Stimulated activated CD4-positive, alpha-beta T cell treated with anti-CD3 and anti-CD28 coated beads, Interleukin-1b, Interleukin-23, amount 100 ng/mL, for 4 hours (primary cell): ENCODE measurements at places on chromosomes 7 and 10.

- DNase-seq, result no peak
Measured at GRCh38 chr7:79502151-79502550, 48.7 kb upstream of the MAGI2 start.

DNA sequence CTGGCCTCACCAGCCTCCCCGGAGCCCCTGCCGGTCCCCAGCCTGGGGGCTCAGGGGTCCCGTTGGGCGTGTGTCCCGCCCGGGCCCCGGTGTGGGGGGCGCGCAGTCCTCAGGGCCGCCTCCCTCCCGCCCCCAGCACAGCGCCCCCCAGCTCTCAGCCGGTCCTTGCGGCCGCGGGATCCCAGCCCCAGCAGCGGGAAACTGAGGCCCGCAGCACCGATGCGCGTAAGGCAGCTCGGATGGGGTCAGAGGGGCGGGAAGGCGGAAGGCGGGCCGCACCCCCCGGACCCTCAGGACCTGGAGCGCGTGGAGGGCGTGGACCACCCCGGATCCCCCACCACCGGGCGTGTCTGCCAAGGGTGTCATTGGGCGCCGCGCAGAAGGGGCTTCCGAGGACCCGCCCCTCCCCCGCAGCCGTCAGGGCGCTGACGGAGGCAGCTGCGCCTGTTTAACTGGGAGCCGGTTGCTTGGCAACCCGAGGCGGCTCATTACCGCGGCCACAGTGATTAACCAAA lies 14.9 kb downstream of the UNCX start:
- DNase-seq, result no peak

DNA sequence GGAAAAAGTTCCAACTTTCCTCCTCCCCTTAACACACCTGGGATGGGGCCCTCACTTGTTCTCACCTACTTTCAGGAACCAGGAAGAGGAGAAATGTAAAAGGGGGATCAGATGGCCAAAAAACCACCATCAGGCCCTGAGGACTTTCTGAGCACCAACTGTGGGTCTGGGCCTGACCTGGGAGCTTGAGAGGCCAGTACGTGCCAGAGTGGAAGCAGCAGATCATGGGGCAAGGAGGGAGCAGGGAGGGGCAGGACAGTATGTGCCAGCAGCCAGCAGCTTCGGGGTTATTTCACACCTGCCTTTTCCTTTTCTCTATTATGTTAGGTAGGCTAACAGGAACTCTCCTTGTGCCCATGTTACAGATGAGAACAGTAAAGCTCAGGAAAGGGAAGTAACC lies 118.8 kb upstream of the UNC5B start:
- no peak for DNase-seq

- no peak for DNase-seq
Measured at GRCh38 chr10:72796042-72796441, 97.5 kb upstream of the OIT3 start.

- no peak for DNase-seq
Measured at GRCh38 chr10:29397221-29397620, 108.4 kb downstream of the LYZL1 start.

DNA sequence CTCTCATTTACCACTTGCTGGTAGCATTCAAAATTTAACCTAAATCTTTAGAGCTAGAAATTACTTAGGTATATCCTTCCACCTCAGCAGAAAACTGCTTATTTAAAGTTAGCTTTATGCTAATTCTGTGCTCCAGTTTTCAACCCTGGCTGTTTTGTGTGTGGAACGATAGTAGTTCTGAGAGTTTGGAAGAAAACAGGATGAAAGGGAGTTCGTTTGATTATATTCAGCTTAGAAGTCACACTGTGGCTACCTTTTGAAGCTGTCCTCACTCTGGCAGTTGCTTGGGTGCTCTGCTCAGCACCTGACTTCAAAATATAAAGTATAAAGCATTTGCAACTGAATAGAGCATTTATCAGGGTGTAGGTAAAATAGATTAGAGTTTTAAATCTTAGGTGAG lies 2.6 kb upstream of the ASCC1 start:
- DNase-seq, result no peak

DNA sequence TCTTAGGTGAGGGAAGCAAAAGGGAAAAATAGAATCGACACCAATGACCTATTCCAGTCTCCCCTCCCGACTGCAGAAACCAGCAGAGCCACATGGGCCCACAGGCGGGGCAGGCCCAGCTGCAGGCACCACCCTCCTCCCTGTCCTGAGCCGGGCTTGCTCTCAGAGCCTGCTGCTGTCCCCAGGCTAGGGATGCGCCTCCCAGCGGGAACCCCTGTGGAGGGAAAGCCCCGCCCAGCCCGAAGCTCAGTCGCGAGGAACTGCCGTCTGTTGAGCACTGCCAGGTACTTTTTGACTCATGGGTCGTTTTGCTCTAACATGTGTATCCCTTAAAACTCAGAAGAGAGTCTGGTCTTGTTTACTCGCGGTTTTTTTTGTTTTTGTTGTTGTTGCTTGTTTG lies 124.5 kb upstream of the RET start:
- no peak for DNase-seq

DNA sequence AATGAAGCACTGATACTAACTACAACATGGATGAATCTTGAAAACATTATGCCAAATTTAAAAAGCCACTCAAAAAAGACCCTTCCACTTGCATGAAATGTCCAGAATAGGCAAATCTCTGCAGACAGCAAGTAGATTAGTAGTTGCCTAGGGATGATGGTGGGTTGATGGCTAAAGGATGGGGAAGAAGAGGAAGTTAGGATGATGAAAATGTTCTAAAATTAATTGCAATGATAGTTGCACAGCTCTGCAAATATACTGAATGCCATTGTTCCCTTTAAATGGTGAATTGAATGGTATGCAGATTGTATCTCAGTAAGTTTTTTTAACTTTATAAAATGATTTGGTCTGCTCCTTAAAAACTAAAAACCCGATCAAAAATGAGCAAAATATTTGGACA lies 7.3 kb upstream of the LIPA start:
- DNase-seq, result no peak

DNA sequence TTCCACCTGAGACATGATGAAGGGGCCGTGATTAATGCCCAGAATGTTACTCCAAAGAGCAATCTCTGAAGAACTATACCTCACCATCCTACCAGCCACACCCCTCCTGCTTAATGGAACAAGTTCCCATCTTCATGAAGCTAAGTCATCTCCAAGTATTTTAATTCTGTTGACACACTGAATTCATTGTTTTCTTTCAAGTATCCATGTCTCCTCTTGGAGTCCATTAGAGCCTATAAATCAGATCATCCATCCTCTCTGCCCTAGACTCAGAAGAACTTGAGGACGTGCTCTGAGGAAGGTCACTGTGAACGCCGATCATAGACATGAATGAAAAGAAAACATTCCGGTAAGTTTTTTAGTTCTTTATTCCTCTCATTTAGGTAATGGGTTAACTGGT lies 126.8 kb downstream of the RSU1 start:
- no peak for DNase-seq

DNA sequence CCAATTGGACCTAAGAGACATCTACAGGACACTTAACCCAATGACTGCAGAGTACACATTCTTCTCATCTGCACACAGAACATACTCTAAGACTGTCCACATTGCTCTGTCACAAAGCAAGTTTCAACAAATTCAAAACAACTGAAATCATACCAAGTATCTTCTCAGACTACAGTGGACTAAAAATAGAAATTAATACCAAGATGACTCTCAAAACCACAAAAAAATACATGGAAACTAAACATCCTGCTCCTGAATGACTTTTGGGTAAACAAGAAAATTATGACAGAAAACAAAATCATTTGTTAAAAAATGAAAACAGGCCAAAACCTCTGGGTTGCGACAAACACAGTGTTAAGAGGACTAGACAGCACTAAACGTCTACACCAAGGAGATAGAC lies 24.5 kb downstream of the SNX13 start:
- DNase-seq, result no peak

DNA sequence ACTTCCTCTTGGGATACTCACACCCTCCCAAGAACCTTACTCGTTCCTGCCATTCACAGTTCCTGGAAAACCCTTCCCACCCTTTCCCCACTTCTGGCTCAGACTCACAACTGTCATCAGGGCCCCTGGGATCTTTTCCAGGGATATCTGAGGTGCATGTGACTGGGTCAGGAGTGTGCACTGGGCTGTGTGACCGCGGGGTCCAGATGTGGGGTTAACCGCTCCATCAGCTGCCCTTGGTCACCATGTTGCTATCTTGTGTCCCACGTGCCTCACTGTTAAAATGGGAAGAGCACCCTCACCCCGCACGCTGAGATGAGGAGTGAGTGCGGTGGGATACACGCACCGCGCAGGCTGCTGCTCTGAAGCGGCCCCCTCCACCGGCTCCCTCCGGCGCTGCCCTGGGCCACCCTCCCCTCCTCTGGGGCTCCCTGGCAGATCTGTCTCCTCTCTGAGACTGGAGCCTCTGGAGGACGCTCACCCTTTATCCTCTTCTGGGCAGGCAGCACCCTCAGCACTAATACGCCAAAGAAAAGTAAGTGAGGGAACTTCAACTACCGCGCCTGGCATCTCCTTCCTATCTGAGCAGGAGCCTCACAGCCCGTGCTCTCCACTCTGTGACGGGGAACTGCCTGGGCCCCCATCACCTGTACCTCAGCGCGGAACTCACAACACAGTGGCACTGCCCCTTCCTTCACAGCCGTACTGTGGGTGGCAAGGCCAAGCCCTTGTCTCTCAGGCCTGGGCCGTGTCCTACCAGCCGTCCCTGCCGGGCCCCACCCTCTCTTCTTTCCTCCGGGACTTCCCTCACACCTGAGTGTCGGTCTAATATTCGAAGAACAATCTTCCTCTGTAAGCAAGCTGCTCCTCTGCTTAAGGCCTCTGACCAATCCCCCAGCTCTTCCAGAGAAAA lies 15.6 kb downstream of the COBL start:
- DNase-seq, result no peak

- DNase-seq, result no peak
Measured at GRCh38 chr7:53350241-53350640, 314.8 kb downstream of the POM121L12 start.

GRCh38 chr10:42623929-42624328 lies 14.4 kb downstream of the ZNF33B start:
- DNase-seq, result no peak

- no peak for DNase-seq
Measured at GRCh38 chr7:98418271-98418635, 17.4 kb upstream of the BAIAP2L1 start.

DNA sequence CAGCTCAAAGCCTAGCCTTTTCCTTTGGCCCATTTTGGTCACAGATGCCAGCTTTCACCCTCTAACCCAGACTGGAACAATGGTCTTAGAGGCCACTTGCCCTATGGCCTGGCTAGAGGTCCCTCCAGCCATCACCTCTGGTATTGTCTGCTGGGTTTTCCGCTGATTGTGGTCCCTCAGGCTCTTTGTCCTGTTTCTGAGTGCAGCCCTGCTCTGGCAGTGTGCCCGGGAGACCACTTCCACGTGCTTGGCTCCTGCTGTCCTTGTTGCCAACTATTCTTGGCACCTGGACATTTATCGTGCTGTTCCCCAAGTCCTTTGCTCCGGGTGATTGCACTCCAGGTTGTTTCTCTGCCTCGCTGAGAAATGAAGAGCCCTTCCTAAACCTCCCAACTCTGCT lies 53.3 kb upstream of the FAM180A start:
- no peak for DNase-seq

DNA sequence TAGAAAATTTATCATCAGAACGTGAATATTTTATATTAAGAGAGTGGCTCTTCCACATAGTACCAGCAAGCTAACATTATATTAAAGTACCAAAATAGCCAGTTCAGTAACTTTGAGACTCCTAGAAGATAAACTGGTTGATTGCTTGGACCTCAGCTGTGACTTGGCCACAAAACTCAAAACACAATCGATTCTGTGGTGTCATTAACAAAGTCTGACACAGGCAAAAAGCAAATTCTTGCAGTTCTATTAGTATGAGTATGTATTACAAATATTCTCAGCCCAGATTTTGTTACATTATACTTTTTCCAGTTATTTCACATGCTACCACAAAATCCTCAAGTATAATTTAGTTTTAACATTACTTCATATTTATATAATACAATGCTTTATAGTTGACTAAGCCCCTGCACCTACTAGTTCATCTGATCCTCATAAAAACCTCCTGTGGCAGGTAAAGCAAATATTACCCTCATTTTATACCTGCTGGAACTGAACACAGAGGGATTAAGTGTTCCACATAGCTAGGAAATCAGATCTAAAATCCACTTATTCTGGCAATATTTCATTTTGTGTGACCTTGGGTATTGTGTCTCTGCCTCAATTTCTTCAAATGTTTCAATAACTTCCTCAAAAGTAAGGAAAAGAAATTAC lies 279.9 kb upstream of the MKLN1 start:
- no peak for DNase-seq

GRCh38 chr7:94928168-94928707 lies 20.8 kb downstream of the PPP1R9A start:
- no peak for DNase-seq

GRCh38 chr10:32318476-32318896 lies 28.5 kb downstream of the EPC1 start:
- DNase-seq, result no peak

DNA sequence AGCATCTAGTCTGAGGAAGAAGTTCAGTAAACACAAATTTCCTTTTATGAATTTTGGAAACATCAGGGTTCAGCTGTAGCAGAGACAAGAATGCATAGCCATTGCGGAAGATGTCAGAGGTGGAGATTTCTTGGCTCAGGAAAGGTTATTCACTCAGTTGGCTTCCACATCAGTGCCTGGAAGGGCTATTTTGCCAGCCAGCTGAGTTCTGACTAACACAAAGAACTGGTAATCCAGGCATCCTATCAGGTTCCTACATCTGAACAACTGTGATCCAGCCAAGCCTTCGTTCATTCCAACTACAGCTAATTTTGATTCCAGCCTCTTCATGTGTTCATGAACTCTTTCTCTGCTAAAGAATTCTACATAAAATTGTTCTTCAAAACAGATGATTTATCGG lies 965.6 kb downstream of the XPNPEP1 start:
- no peak for DNase-seq

DNA sequence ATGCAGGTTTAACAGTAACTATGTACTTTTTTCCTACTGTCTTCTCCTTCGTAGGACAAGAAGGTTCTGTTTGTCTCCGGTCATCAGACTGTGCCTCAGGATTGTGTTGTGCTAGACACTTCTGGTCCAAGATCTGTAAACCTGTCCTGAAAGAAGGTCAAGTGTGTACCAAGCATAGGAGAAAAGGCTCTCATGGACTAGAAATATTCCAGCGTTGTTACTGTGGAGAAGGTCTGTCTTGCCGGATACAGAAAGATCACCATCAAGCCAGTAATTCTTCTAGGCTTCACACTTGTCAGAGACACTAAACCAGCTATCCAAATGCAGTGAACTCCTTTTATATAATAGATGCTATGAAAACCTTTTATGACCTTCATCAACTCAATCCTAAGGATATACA lies 2.4 kb downstream of the DKK1 start:
- no peak for DNase-seq

DNA sequence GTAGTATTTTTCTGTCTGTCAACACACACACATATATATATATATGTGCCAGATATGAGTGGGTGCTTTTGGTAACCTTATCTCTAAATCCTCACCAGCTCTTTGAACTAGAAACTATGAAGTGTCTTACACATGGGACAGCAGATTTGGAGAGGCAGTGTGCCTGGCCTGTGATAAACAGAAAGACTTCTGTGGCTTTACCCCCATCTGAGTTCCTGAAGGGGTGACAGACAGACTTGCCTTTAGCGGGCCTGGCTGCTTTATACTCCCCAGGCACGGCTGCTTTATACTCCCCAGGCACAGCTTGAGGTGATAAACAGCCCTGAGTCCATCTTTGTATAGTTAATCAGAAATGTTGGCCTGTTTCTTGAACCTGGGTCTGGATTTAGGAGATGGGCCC lies 5.6 kb downstream of the BAG3 start:
- DNase-seq, result no peak

- DNase-seq, result no peak
Measured at GRCh38 chr7:16747102-16747501, 6.5 kb upstream of the TSPAN13 start.

- no peak for DNase-seq
Measured at GRCh38 chr10:79159141-79159651, 90.4 kb downstream of the ZMIZ1 start.
